ENCODE measurements at places on chromosomes 7 and 10.

DNA sequence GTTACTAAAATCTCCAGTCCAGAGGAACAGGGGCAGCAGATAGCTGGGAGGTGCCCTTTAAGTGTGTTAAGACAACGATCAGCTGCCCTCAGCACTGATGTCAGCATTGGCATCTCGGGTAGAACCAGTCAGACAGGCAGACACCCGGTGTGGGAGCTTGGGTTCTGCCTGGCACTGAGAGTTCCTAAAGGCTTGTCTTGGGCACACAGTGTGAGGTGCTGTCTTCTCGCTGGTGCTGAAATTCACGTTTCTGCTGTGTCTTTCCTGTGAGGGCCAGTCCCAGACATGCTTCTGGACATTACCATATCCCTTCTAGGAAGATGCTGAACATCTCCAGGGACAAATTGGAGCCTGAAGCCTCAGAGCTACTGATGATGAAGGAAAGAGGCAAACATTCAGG is 156.2 kb downstream of the DNAJB6 start:
- DNase-seq: no peak

GRCh38 chr10:28541717-28542365 is 8.9 kb downstream of the WAC start:
- DNase-seq: no peak

GRCh38 chr10:75358132-75358531 is 43.4 kb downstream of the ZNF503 start:
- DNase-seq: no peak

GRCh38 chr10:49592726-49593563 is 17.2 kb upstream of the SLC18A3 start:
- peak; percentile 45 for DNase-seq

GRCh38 chr7:142104550-142105527 is 6.7 kb upstream of the MGAM2 start:
- no peak for DNase-seq

DNA sequence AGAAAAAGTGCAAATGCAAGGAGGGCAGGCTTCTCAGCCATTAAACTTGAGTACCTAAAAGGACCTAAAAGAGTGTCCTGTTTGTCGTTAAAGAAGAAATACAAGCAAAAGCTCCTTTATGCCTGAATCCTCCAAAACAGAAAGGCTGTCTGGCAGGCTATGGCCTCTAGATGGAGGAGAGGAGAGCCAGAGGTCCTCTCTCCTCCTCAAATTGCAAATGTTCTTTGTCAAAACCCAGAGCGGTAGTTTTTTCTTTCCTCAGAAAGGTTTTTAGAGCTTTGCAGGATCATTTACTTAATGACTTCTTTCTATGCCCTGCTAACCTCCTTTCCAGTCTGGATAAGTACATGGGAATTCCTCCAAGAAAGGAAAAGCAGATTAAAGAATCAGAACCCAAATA is 1.9 kb upstream of the SORCS1 start:
- no peak for DNase-seq

GRCh38 chr7:95669513-95669912 is 73.2 kb upstream of the PDK4 start:
- no peak for DNase-seq

DNA sequence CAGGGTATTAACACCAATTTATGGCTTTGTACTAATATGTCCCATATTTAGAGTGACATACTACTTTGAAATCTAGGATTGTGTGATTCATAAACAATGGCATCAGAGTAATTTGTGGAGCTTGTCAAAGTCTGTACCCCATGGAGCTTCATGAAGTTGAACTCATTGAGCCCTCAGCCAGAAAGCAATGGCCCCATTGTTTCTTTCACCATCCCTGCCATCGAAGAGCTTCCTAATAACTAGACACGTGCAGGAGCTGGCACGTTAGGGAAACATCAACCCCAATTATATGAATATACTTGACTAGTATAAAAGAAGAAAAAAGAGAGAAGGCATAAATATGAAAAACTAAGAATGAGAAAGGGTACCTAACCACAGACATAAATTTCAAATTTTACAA is 206.6 kb downstream of the CXCL12 start:
- no peak for DNase-seq

- DNase-seq: no peak
Observed at GRCh38 chr7:14414274-14414986, 425.0 kb upstream of the ETV1 start.

- no peak for DNase-seq
Observed at GRCh38 chr10:125797994-125798662, 22.5 kb upstream of the MMP21 start.

- DNase-seq: no peak
Observed at GRCh38 chr7:108227366-108227765, 97.2 kb upstream of the LAMB4 start.

DNA sequence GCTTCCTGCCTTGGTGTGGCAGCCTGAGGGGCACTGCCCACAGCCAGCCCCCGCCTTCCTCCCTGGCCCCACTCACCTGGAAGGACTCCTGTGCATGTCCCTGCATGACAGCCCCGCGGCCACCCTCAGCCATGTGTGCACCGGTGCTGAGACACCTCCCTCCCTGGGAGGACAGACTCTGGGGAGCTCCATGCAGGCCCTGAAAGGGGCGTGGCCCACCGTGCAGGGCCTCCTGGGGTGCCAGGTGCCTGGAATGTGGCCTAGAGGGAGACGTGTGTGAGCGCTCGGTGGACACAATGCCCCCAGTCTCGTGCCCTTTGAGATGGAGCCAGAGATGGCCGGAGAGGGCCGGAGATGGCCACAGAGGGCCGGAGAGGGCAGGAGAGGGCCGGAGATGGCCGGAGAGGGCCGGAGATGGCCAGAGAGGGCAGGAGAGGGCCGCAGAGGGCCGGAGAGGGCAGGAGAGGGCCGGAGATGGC is 59.1 kb upstream of the PPP2R2D start:
- DNase-seq: no peak

DNA sequence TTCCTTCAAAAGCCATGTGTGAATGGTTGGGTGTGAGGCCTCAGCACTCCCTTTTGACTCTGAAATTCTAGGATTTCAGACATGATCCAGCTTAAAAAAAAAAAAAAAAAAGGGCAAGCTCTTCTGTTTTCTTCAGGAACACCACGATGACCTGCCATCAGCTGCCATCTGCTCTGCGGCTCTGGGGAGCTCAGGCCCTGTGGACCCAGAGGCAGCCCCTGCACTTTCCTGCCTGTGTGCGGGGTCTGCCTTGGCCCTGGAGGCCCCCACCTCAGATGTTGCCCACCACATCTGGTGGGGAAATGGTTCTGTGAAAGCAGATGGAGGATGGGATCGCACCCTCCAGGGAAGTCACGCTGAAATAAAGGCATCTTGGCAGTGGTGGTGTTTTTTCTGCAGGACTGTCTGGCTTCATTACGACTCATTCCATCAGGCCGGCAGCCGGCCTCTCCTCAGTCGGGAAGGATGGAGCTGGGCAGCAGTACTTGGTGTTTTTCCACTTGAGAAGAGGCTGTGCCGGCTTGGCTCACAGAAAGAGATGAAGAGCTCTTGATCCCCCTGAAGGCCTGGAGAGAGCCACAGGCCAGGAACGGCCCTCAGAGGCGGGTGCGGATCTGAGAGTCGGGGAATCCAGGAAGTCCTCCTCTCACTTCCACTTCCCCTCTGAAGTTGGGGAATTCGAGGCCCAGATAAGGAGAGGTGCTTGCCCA is 66.1 kb upstream of the AQP1 start:
- DNase-seq: peak; percentile 58

DNA sequence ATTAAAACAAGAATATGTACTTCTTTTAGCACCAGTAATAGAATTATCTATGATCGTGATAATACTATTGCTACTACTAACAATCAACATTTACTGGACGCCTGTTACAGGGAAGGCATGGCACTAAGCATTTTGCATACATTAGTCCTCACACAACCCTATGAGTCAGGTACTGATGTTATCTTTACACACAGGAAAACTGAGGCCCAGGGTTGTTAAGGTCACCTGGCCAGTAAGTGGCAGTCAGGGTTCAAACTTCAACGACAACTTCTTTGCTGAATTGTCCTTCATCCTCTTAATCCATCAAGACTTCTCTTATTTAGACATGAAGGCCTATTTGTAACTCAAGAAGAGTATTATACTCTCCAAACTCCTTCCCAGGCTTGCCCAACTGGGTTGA is 41.9 kb upstream of the ACSL5 start:
- DNase-seq: no peak

- no peak for DNase-seq
Observed at GRCh38 chr10:106083572-106083971, 1080.9 kb downstream of the SORCS1 start.

- no peak for DNase-seq
Observed at GRCh38 chr7:23955600-23956149, 245.7 kb downstream of the STK31 start.

DNA sequence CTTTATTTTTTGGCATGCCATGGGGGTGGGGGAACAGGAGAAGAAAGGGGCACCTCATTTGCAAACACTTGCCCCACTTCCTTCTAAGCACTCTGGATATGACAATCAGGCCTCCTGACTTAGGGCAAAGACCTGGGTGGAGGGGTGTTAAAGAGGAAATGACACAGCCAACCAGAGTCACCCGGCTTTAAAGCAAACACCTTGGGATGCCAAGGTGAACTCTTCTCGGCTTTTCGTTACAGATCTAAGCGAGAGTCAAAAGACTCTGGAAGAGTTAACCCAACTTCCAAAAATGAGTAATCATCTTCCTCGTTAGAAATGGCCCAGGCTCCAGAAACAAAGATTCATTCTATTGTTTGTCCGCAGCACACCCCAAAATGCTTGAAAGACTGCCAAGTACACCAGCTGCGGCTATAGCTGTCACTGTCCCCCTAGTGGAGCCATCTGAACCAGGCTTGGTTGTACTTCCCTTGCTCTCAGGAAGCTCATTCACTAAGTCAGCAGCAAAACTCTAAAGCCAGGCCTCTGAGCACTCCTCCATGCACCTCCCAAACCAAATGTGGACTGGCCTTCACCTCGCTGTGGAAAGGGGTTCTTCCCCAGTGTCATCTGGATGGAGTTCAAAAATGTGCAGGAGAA is 24.8 kb downstream of the FAM53B start:
- peak; percentile 81 for DNase-seq

DNA sequence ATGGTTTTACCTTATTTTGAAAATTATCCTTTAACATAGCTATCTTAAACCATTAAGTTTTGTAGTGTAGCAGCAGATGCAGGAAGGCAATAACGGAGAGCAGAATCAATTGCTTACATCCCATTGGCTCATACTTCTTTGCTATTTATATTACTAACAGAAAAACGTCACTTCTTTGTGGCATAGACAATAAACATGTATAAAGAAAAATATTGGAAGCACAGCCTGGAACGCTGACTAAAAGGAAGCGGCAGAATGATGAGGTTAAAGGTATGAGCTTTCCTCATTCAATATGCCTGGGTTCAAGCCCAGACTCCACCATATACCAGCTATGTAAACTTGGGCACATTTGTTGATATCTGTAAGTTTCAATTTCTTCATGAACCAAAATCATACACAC is 24.0 kb upstream of the BMPER start:
- DNase-seq: no peak

DNA sequence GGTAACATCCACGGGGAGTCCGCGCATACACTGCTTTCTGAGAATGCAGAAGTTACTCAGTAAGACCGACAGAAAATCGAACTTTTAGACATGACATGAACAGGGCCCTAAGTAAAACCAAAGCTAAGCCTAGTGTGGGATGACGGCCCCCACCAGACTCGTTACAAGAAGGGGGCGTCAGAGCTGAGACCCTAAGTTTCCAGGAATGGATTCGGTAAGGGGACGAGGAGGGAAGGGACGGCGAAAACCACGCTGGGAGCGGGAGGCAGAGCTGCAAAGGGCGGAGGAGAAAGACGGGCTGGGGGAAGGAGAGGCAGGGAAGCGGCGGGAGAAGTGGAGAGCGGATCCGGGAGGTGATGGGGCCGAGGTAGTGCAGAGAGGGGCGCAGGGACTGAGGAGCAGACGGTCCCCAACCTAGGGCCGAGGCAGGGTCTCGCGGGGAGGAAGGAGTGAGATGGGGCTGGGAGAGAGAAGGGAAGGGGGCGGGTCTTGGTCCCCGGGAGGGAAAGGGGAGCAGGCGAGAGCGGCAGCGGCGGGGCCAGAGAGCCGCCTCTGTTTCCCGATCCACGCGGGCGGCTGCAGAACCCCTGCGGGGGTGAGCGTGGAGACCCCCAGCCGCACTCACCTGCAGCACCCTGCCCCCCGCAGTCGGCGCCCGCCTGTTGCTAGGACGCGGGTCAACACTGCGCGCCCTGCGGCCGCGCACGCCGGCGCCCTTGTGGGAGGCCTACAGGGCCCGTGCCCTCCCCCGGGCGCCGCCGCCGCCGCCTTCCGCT is 513 bp downstream of the ODAD2 start:
- DNase-seq: peak; percentile 20

GRCh38 chr7:12821746-12822145 is 134.3 kb downstream of the ARL4A start:
- no peak for DNase-seq

GRCh38 chr7:159019111-159019510 is 125.6 kb downstream of the VIPR2 start:
- DNase-seq: no peak

DNA sequence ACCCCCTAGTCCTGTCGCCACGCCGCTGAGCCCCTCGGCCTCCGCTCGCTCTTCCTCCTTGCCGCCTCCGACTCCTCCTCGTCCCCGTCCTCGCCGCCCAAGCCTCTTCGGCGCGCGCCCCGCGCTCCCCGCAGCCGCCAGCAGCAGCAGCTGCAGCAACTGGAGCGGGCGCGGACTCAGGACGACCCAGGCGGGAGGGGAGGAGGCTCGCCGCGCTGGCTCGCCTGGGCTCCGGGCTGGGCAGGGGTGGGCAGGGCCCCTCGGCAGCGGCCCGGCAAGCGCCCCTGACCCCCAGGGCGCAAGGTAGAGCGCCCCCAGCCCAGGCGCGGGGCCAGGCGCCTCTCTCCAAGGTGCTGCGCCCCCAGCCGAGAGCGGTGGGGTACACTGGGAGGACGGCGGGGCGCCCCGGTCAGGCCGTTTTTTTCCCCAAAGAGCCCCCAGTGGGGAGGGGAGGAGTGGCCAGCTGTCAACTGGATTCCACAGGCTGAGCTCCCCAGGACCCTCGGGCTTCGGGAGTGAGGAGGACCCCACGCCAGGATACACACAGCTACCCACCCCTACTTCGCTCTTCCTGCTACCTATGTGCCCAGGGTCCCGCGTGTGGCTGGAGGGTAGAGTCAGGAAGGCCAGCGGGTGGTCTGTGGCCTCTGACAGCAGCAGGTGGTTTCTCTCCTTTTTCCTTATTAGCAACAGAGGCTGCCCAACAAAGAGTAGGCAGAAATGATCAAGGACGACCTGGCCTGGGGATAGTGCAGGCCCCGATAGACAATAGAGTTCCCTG is 903 bp upstream of the KCNMA1 start:
- DNase-seq: no peak

GRCh38 chr7:132200141-132200540 is 376.1 kb downstream of the PLXNA4 start:
- DNase-seq: no peak

GRCh38 chr10:49079499-49079898 is 35.8 kb downstream of the VSTM4 start:
- no peak for DNase-seq

GRCh38 chr10:103166523-103166922 is 26.5 kb downstream of the NT5C2 start:
- no peak for DNase-seq

- DNase-seq: no peak
Observed at GRCh38 chr10:72832701-72833100, 60.8 kb upstream of the OIT3 start.

Measured in HFFc6 (cell line).